ENCODE measurements at places on chromosomes 6 and 20.
A peak's percentile ranks its signal among the peaks of the same experiment; 100 is the strongest.

- no peak for DNase-seq
Measured at GRCh38 chr20:49794336-49795134, 18.1 kb upstream of the SLC9A8 start.

- DNase-seq = no peak
Measured at GRCh38 chr6:45423824-45424450, 46.2 kb upstream of the SUPT3H start.

GRCh38 chr6:90435207-90435899 is 138.7 kb upstream of the BACH2 start:
- DNase-seq = no peak

GRCh38 chr20:6295867-6296256 is 173.0 kb upstream of the FERMT1 start:
- DNase-seq = no peak

DNA sequence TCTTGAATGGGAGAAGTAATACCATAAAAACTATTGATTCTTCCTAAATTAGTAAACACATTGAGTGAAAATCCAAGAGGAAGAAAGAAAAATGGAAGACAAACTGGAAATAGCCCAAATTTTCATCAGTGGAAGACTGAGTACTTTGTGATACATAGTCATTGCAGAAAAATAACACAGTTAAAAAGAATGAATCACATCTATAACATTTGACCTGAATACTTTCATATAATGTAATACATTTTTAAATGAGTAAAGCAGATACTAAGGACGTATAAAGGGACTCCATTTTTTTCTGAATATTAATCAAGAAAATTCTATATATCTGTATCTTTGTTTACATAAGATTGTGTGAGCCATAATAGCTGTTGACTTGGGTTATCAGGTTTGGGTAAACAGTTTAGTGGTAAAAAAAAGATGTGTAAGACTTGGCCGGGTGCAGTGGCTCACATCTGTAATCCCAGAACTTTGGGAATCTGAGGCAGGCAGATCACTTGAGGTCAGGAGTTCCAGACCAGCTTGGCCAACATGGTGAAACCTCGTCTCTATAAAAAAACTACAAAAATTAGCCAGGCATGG is 4.3 kb upstream of the SLC17A2 start:
- no peak for DNase-seq

GRCh38 chr6:27605401-27606342 is 132.8 kb upstream of the ZNF184 start:
- no peak for DNase-seq

DNA sequence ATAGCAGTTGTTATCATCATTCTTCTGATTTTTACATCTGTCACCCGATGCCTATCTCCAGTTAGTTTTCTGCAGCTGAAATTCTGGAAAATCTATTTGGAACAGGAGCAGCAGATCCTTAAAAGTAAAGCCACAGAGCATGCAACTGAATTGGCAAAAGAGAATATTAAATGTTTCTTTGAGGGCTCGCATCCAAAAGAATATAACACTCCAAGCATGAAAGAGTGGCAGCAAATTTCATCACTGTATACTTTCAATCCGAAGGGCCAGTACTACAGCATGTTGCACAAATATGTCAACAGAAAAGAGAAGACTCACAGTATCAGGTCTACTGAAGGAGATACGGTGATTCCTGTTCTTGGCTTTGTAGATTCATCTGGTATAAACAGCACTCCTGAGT is 2.1 kb downstream of the CALHM6 start:
- DNase-seq = no peak

DNA sequence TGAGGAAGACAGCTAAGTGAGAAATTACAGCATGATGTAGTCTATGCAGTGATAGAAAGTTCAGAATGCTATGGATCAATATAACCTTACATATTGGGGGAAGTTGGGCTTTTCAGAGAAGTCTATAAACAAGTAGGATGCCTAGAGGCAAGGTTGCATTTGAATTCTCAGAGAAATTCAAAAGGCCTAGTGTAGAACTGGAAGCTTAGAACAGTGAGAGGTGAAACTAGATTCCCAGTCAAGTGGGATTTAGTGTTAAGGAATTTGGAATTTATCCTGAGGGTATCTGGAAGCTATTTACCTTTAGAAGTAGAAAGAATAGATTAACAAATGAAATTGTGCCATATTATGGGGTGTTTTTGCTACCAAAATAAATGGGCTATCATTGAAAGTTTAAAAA is 4.3 kb downstream of the CENPW start:
- no peak for DNase-seq

- no peak for DNase-seq
Measured at GRCh38 chr20:7850775-7851490, 89.3 kb downstream of the HAO1 start.

- DNase-seq = no peak
Measured at GRCh38 chr6:85081102-85081501, 316.7 kb upstream of the TBX18 start.

DNA sequence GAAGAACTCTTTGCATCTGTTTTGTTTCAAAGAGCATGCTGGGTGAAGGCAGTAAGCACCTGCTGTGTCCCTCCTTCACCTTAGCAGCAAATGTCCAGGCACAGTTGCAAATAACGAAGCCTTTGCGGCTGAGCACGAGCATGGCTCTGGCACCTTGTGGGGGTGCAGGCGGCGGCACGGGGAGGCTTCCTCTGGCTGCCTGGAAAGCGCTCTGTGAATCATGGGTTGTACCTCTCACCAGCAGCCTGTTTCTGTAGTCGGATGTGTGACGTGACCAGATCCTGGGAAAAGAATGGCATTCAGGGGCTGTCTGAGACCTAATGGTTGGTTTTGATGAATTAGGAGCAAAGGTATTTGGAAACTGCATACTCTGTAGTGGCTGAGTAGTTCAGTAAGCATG is 144.8 kb downstream of the DTNBP1 start:
- DNase-seq = no peak

- DNase-seq = no peak
Measured at GRCh38 chr6:157541618-157542413, 160.8 kb downstream of the ZDHHC14 start.

GRCh38 chr6:14972379-14973067 is 273.3 kb upstream of the JARID2 start:
- DNase-seq = no peak

- DNase-seq = peak; percentile 11
Measured at GRCh38 chr6:161226009-161226964, 47.6 kb downstream of the AGPAT4 start.

DNA sequence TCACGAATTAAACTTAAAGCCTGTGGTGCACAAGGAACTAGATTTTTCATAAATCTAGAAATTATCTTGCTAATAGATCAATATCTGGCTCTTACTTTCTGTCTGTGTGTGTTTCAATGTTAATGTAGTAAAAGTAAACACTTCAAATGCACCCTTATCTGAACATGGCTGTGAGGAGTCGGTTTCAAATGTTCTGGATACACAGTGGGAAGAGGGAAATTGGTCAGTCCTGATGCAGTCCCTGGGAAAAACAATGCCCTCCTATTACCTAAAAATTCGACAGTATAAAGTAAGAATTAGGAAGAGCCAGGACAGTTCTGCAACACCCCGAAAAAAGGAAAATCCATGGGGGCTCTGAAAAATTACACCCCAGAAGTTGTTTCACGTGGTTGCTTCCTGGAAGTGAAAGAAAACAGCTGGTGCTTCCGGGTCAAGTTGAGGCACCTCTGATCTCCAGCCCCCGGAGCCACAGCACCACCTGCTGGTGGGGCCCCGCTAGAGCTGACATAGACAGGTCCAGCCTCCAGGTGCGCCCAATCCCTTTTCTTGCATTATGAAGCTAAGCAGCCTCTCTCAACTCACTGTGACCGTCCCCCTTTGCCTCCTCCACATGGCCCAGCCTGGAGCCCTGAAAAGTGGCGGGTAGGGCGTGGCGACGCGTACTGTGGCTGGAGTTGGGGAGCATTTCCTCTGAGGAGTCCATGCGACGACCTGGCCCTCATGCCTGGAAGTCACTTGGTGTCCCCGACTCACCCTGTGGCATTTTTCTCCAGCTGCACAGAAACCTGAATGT is 8.3 kb downstream of the SEMG2 start:
- DNase-seq = no peak

- DNase-seq = no peak
Measured at GRCh38 chr20:33305589-33306057, 22.6 kb downstream of the BPIFB1 start.

- DNase-seq = peak; percentile 68
Measured at GRCh38 chr6:42783177-42783875, 1.5 kb downstream of the BICRAL start.

DNA sequence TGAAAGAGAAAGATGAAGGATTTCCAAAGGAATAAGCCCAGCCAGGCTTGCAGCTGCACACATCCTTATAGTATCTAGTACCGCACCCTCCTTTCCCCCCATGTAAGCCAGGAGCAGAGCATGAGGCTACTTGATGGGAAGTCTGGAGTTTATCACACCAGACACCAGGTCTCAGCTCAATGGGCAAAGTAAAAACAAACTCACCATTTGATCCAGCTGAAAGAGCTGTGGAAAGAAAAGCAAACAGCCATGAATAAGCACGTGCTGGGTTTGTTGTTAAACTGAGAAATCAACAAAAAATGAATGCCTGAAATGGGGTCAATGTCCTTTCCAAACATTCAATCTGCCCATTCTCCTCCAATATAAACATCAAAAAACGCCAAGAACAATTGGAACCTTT is 50.6 kb upstream of the MAP7 start:
- DNase-seq = no peak

GRCh38 chr20:5036828-5037227 is 35.5 kb upstream of the SLC23A2 start:
- no peak for DNase-seq

DNA sequence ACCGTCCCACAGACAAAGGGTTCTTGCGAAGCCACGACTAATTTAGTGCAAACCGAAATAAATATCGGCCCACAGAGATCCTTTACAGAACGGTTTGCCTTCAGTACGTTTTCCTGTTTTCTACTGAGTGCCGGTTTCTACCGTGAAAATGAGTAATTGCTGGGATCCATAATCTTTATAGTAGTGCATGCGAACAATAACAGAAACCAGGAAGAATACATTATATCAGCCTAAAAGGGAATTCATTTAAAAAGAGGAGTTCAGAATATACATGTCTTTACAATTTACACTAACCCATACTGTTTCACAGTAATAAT is 292 bp upstream of the MTCL3 start:
- no peak for DNase-seq

DNA sequence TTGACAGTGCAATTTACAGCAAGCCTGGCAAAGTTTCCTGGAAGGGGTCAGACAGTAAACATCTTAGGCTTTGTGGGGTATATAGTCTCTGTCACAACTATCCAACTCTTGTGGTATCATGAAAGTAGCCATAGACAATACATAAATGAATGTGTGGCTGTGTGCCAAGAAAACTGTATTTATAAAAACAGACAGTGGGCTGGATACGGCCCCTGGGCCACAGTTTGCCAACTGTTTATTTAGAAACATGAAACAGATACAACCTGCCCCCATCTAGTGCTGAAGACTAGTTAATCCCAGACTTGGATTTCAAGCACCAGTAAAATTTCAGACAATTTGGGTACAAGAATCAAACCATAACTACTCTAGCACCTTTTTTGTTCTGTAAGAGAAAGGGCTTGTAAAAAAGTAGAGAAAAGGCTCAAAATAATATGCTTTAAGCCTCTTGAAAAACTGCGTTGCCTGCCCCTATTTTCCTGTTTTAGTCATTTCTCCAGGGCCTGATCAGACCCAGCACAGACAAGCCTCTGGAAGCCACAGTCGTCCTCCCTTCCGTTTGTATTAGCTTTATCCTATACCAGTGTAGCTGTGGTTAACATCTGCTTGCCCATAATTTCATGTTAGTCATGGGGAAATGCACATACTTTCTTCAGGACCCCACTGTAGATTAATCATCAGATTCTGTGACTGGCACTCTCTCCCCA is 30.8 kb downstream of the JAG1 start:
- no peak for DNase-seq

GRCh38 chr6:20916086-20916485 is 381.8 kb downstream of the CDKAL1 start:
- DNase-seq = no peak

DNA sequence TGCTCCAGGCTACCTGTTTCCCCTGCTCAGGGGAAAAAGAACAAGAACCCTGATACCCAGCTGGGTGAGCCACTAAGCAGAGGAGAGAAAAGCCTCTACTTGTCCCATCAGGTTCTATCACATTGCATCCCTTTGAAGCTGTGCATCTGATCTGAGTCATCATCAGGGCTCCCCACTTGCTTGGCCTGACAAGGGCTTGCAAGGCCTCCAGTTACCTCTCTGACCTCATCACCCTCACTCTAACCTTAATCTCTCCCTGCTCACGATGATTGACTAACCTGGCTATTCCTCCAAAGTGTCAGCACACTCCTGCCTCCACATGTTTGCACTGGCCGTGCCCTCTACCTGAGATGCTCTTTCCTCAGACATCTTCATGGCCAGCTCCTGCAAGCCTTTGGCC is 309.5 kb upstream of the CHD6 start:
- DNase-seq = no peak

DNA sequence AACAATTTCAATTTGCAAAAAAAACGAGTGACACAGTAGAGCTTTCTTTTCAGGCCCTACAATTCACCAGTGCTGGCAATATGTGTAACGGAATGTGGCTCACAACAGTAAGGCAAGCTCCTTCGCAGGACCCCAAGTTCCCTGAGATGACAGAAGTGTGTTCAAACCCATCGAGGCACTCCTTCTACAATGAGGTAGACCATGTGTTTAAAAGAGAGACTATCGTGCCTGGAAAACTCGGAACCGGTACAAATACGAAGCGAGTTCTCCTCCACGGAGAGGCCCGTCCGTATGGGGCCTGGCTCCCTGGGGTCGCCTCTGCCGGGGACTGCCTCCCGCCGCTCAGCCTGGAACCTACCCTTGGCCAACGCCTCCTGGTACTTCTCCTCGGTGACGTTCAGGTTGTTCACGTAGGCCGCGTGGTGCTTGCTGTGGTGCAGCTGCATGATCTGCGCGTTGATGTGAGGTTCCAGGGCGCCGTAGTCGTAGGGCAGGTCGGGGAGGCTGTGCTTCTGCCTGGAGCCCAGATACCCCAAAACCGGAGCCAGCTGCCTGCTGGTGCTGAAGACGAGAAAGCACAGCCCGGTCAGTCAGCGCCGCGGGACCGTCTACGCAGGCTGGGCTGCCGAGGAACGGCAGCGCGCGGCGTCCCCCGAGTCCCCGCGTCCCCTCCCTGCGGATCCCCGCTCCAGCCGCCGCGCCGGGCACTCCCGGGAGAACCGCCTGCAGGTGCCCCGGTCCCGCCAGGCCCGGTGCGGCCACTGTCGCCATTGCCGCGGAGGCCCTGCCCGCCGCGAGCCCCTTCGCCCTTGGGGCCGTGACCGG is 526 bp downstream of the SOD2 start:
- peak; percentile 31 for DNase-seq

- no peak for DNase-seq
Measured at GRCh38 chr6:163294734-163295133, 119.8 kb upstream of the QKI start.

DNA sequence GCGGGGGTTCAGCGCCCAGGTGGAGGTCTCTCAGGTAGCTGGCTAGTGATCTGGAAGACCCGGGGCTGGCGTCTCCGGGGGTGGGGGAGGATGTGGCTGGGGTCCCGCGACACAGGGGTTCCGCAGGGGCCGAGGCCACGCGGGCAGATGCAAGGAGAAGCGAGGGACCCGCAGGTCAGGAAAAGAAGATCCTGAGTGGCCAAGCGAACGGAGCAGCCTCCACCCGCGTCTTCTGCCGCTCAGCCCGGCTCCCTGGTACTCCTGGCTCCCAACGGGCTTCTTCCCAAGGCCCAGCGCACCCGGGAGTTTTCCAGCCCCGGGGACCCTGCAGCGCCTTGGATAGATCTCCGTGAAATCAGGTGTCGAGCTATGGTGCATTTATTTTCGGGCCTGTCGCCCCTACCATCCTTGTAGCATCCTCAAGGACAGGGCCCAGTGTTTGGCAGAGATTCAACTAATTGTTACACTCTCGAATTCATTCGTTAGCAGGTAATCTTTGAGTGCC is 682 bp upstream of the CHD6 start:
- DNase-seq = no peak

All from activated gamma-delta T cell treated with anti-CD3 and anti-CD28 coated beads, Interleukin-2, amount 50 U/mL, for 16 hours (primary cell).